ENCODE measurements at places on chromosomes 7 and 10.
A peak's percentile ranks its signal among the peaks of the same experiment; 100 is the strongest.

GRCh38 chr7:94289071-94289470 is 105.6 kb upstream of the COL1A2 start:
- peak; percentile 65 for DNase-seq

DNA sequence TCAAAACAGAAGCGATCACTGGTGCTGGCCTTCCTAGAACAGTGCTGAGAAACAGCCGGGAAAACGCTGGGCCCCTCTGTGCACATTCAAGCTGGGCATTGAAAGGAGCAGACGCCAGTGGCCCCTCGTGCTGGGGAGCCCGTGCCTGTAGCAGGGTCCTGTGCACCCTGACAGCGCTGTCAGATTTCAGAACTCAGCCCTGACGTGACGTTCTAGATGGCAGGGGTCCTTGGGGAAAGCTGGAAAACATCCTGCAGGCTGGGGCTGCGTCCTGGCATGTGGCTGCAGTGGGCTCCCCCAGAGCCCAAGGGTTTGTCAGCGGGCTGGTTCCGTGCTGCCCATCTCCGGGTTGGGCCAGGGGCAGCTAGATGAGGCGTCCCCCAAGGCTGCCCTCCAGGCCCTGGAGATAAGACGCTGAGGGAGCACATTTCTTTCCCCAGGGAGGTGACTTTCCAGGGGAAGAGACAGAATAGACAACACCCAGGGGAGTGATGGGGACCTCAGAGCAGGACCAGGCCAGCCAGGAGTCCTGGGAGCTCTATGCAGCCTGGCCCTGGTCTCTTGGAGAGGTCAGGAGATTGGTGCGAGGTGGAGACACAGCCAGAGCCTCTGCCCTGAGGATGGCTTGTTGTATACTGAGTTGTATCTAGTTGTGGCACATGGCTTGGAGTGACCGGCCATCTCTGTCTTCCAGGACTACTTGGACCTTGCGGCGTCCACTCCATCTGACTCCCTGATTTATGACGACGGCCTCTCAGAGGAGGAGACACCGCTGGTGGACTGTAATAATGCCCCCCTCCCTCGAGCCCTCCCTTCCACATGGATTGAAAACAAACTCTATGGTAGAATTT is 12.1 kb upstream of the CSGALNACT2 start:
- no peak for DNase-seq

DNA sequence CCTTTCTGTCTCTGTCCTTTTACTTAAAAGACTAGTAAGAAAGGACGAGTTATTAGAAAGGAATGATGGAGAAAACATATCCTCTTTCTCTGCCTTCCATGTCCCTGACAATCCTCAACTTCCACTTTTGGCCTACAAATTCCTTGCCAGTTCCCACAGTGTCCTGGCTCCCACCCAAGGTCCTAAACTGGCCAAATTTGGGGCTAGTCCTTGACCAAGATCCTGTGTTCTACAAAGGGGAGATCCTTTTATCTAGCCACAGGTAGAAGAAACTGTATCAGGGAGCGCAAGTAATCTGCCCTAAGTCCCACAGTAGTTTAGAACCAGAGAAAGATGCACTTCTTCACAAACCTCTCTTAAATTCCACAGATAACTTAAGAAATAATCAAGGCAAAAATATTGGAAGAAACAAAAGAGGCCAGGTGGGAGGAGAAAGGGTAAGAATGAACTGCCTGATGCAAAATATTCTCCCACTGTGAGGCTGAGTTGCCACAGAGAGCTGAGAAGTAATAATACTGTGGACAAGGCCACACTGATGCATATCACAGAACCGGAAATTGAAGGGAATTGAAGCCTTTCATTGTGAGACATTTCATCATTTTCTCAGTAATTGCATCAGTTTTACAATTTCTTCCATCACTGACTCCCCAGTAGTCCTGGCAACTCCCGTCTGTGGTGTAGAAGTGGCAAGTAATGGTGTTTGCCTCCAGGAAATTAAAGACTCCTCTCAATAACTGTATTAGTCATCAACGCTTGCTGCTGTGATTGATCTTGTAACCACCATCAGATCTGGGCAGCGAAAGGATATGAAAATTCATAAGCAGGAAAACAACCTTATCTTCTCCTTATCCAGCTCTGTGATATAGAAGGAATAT is 47.2 kb downstream of the DNAJC12 start:
- DNase-seq = no peak

DNA sequence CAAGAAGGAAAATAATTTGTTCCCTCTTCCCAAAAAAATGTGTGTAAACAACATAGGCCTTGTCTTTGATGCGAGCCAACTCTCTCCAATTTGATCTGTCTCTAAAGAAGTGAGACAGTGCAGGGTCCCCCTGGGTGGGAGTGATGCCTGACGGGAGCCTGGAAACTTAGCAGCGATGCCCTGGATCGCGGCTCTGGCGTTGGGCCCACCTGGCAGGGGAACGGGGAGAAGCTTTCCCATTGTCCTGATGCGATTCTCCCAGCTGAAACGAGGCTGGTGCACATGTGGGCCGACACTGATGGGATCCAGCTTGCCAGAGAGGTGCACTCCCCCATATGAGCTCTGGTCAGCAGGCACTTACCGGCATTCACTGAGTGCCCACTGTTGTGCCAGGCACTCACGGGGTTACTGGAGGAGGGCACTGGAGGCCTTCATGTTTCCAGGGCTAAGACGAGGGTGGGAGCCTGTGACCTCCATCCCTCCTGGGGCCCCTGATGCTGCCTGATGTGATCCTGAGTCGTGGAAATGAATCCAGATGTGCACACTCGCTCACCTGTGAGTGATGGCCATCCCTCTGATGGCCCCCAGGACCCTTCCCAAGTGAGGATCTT is 132.8 kb downstream of the PTPN20 start:
- no peak for DNase-seq

GRCh38 chr10:76197293-76197692 is 765.9 kb downstream of the LRMDA start:
- no peak for DNase-seq

DNA sequence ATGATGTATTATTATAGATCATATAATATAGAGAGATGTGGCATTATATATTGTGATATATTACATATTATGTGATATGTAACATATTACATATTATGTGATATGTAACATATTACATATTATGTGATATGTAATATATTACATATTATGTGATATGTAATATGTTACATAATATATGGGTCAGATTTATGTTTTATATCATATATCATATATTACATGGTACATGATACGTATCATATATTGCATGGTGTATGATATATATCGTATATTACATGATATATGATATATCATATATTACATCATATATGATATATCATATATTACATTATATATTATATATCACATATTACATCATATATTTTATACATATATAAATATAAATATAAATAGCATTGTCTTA is 164.1 kb upstream of the NEBL start:
- DNase-seq = no peak

GRCh38 chr10:120039826-120040225 is 147.3 kb downstream of the SEC23IP start:
- DNase-seq = no peak

GRCh38 chr10:71390921-71391690 is 5.6 kb upstream of the CDH23 start:
- no peak for DNase-seq

GRCh38 chr7:26381476-26382353 is 90.1 kb downstream of the SNX10 start:
- DNase-seq = no peak

Measured in DMS 273 treated with DMSO at 0.1 percent for 48 hours (cell line).